ENCODE measurements at places on chromosomes 4 and X.

DNA sequence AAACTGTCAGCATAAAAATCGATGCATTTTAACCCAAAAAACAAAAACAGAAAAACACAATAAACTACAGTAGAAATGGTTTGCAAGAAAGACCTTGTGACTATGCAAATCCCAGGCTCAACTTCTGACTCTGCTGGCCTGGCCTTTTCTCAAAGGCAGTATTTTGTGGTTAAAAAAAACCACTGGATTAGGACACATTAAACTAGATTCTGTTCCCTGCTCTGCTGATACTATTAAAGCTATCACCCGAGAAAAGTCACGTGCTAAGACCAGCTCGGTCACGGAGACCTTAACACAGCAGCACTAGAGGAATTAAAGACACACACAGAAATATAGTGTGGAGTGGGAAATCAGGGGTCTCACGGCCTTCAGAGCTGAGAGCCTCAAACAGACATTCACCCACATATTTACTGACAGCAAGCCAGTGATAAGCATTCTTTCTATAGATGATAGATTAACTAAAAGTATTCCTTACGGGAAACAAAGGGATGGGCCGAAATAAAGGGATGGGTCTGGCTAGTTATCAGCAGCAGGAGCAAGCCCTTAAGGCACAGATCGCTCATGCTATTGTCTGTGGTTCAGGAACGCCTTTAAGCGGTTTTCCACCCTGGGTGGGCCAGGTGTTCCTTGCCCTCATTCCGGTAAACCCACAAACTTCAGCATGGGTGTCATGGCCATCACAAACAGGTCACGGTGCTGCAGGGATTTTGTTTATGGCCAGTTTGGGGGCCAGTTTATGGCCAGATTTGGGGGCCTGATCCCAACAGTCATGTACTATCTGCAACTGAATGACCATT lies 16.1 kb downstream of the CBR4 start:
- no peak for DNase-seq

DNA sequence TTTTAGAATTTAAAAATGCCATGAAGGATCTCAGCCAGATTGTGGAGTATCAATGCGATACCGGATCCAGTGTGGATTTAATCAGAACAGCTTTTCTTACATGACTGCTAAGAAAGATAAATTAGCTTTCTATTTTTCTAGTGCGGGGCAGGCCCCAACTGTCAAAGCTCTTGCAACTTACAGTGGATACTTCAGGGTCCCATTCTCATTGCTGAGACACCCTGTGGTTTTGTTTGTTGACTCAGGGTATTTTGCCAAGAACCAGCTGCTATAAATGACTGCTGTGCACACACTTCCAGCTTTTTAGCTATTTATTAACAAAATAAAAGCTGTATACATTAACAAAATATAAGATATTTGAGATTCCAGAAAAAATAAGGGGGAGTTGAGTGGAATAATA lies 166.4 kb downstream of the DCLK2 start:
- DNase-seq: peak; percentile 68

DNA sequence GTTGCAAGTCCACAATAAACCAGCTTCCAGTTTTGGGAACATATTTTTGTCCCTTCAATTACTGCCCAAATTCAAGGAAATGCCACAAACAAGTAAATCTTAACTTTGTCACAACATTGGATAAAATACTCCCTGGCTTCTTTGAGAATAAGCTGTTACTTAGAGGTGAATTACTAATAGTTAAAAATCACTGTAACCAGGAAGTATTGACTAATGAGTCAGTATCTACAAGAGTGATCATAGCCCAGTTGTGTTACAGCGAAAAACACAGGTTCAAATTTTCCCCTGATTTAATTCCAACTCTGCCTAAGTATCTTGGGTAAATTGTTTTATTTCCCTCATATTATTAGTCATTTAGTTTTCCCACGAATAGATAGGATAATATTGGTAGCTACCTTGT lies 291.2 kb upstream of the PPARGC1A start:
- no peak for DNase-seq

- DNase-seq: no peak
Measured at GRCh38 chr4:172721659-172722058, 447.0 kb upstream of the GALNT7 start.

DNA sequence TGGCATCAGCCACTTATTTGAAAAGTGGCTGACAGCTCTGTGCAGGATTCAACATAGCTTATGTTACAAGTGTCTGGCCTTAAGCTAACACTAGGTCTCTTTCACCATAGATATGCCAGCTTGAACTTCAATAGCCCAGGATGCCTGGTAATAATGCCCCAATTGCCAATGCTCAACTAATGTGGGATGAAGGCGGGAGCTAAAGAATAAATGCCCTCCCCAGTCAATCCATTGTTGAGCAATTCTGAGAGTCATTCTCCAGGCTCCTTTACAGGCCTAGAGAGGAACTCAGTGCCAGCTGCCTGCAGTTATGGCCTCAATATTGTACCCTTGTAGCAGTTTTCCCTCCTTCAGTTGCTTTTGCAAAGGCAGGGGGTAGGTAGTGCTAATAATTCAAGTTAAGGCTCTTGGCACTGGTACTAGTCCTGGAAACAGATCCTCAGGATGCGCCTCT lies 460.2 kb downstream of the GABRG1 start:
- no peak for DNase-seq

DNA sequence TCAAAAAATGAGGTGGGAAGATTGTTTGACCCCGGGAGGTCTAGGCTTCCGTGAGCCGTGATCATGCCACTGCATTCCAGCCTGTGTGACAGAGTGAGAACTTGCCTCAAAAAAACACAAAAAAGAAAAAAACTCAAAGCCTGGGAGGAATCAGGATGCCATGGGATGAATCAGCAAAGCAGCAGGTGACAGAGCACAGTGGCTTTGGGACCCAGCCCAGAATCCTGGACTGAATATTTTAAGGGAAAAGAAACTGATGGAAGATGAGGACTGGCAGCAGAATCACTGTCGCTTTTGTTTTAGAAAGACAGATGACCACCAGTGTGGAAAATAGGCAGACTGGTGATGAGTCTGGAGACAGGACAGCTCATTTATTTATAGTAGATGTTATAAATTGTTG lies 16.6 kb downstream of the S100G start:
- peak; percentile 53 for DNase-seq

GRCh38 chr4:14910411-14910810 lies 91.9 kb upstream of the CPEB2 start:
- DNase-seq: no peak

GRCh38 chr4:39635023-39635422 lies 3.6 kb downstream of the SMIM14 start:
- DNase-seq: no peak

DNA sequence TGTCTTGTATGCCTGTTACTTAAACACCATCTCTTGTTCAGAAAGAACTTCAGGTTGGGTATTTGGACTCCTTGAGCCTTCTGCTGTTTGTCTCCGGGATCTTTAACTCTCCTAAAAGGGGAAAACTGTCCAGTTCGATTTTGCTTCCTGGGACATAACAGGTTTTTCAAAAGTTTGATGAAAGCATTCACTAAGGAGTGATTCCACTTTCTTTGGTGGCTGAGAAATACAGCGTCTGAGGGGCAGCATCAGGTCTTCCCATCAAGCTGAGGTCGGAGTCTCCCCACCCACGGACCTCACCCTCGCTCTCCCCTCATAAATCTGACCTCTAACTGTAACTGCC lies 1.4 kb downstream of the AFAP1 start:
- DNase-seq: no peak

DNA sequence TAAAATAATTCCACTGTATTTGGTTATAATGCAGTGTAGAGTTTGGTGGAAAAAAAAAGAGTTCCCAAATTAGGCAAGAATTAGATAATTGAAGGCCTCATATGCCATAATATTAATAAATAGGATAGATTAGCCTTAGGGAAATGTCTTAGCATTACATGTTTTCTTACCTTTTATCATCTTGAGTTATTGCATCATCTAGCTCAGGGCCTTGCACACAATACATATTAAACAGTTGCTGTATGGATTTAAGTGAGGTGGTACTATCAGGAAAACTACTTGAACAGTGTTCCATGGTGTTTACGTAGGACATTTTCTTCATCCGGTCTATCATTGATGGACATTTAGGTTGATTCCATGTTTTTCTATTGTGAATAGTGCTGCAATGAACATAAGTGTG lies 419.4 kb downstream of the EPHA5 start:
- DNase-seq: no peak

GRCh38 chrX:40966213-40966820 lies 118.9 kb upstream of the USP9X start:
- no peak for DNase-seq

- no peak for DNase-seq
Measured at GRCh38 chr4:147954850-147955249, 223.0 kb downstream of the ARHGAP10 start.

DNA sequence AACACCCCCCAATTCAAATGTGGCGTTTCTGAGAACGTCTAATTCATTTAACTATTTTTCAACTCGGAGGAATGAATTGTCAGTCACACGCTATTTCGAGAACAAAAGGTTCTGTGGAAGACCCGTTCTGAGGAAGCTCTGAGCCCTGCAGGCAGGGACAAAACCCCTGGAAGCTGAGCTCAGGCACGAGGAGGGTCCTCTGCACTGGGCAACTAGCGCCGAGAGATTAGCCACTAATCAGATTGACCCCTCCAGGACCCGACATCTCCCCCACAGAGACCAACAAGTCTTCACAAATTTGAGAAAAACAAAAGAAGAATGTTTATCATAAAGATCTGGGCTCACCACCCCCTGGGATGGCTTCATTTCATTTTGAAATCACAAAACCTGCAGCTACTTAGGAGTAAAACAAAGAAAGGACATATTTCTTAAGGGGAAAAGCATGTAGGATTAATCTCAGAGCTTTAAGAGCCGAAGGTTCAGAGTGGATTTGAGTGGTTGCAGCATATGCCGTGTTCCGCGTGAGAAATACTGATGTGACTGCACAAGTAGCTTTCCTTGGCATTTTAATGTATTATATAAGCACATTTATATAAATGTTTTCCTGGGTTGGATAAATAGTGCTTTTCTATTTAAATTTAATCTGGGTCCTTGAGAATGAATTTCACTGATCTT lies 41.8 kb downstream of the ADRA2C start:
- DNase-seq: no peak

DNA sequence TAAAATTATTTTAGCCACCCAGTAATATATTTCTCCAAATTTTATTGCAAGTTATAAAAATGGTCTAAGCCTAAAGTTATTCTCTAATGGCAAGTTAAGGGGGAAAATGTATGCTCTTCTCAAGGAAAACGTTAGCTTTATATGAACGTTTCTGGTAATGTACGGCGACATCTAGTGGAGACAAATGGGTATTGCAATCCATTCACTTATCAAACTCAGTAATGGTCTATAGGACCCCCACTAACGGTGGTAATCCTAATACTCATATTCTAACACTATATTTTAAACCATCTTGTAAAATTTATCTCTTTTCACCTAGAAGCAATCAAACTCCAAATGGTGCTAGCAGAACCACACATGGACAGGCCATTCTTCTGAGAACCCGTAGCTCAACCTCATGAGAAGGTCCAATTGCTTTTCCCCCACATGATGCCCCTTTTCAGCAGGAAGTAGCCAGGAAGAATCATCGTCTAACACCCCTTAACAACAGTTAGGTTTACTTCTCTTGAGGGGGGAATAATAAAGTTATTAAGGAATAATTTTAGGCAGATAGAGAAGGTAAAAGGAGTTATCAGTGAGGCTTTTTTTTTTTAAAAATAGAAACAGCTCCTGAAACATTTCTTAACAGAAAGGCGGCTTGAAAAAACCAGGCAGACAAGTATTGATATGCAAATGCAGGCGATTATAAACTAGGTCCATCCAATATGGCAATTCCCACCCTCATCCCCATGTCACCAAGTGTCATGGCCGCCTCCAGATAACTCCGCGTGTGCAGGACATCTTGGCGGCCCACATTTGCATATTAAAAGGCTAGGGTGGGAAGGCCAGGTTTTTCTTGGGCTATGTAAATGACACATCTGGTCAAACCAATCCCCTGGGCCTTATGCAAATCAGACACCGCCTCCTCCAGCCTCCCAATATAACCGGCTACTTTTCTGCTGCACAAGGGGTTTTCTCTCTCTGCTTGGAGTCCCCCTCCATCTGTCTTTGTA lies 35.0 kb downstream of the NUDT11 start:
- peak; percentile 7 for DNase-seq

- DNase-seq: peak; percentile 66
Measured at GRCh38 chr4:70704215-70704930, 16.0 kb downstream of the UTP3 start.

DNA sequence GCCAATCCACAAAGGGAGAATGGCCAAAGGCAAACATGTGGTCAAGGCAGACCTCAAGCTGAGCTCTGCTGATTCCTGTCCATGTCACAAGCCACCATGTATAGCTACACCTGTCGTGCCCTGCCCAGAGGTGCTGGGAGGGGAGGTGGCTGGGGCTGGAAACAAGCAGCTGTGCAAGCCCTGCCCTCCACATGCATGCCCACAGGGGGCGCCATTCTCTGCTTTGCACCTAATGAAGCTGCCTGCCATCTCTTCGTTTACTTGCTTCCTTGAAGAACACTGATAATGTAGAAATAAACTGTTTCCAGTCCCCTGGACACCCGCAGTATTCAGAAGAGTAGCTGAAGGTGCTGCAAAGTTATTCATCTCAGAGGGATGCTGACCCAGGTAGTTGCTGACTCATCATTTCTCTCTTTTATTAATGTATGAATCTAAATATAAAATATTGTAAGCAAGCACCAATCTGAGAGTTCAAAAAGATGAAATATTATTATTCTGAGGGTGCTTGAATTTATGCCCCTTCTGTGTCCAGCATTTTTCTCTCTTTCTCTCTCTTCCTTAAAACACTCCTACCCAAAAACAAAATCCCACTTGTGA lies 278.6 kb downstream of the ADGRA3 start:
- DNase-seq: peak; percentile 2

- DNase-seq: no peak
Measured at GRCh38 chrX:85698921-85699320, 319.5 kb upstream of the POF1B start.

DNA sequence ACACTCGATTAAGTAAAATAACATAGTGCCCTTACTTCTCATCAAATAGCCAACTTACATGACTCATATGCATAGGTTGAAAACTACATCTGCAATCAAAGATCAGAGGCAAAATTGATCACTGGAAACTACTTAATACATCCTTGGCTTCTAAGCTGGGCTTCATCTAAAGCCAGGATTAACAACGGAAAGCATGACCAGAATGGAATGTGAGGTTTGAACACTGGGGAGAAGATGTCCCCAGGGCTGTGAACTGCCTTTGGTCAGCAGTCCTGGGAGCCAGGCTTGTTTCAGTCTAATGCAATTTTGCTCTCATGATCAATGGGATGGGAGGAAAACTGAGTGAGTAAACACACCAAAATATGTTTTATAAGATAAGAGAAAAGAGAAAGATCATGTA lies 192.5 kb upstream of the TTC29 start:
- peak; percentile 14 for DNase-seq

GRCh38 chrX:30414144-30414543 lies 105.0 kb upstream of the NR0B1 start:
- DNase-seq: no peak

DNA sequence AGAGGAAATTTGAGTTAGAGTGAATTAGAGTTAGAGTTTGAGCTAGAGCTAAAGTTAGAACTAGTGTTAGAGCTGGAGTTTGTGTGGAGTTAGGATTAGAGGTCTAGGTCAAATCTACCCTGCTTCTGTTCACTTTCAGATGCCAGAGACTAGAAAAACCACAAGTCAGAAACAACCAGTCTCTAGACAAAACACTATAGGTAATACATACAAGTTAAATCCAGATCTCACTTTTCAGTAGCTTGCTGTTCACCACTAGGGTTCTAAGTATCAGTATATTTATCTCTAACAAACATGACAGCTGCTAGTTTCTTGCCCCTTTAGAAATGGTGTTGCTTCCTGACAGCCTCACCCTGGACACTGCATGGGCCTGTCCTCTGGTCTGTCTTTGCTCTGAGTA lies 300.7 kb downstream of the ARAP2 start:
- no peak for DNase-seq
